ENCODE measurements at places on chromosomes 6 and 20. TPM values are rescaled to one million over a fixed set of nuclear protein-coding genes. Genes with fewer than 3 reads are reported as not detected.
A peak's percentile ranks its signal among the peaks of the same experiment; 100 is the strongest.

DNA sequence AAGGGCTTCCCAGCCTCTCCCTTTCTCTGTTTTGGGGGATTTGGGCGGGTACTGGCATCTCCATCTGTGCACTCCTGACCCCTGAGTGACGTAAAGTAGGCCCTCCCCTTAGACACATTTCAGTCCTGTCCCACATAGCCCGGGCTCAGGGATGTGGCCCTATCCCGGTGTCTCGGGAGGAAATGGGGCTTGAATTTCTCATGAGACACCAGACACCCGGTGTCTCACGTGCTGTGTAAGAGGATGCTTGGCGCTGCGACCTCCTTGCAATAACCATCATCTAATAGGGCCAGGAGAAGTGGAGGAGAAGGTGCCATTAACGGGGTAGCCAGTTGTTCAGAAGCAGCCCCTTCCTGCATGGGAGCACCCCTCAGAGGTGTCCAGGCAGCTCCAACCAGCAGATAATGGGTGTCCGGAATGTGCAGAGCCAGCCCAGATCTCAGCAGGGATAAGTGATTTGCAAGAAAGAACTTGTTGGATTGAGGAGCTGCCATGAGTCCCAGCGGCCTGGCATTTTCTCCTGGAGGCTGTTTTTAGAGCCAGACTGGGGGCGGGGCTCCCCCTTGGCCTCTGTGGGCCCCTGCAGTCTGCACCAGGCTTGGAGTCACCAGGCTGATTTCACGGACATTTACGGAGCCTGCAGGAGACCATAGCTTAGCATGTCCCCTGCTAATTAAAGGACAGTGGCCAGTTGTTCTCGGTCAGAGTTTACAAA, 372.0 kb downstream of the PREX1 start:
- DNase-seq: no peak

DNA sequence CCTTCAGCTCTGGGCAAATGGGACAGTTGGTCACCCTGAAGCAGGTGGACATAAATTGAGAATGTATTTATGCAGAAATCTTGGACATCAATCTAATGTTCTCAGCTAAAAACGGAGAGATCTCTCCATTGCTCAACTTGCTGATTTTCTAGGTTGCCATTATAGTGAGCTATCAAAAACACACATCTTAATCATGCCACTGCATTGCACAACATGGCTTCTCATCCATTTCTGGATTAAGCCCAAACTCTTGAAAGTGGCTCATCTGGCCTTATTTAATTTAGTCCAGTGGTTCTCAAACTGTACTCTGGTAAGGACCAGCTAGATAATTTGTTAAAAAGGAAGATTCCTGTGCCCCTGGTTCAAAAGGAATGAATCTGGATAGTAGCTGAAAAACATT, 324.9 kb upstream of the CITED2 start:
- peak; percentile 65 for DNase-seq

GRCh38 chr6:128882560-128882959, 378 bp upstream of the LAMA2 start:
- peak; percentile 2 for DNase-seq

GRCh38 chr20:46764068-46764467, 54.6 kb downstream of the SLC2A10 start:
- no peak for DNase-seq

DNA sequence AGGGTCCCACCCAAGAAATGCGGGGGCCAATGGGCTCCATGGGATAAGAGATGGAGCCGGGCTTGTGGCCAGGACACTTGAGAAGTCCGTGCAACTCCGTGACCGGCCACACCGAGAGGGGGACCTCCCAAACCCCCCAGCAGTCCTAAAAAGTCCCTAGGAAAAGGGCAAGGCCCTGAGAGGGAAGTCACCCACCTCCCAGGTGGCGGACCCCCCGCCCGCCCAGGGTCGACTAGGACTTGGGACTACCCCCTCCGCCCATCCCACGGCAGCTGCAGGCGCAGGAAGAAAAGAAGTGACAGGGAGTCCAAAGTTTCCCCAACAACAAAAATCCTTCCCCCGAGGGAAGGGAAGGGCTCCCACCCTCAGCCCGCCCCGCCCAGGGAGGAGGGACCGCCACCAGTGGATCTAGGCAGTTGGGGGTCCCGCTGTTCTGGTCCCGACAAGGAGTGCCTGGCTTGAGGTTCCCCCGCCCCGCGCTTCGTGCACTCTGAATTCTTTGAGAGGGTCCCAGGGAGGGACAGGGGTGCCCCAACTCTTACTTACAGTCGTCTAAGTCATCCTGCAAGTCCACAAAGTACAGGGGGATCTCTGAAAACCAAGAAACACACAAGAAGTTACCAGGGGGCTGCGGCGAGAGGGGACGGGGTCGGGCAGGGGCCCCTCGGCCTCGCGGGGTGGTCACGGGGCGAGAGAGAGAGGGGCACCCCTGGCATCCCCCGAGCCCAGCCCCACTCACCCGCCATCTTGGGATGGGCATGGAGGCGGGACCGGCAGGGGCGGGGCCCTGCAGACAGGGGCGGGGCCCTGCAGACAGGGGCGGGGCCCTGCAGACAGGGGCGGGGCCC, 611 bp upstream of the RAB22A start:
- peak; percentile 46 for DNase-seq

- DNase-seq: peak; percentile 1
These were observed 1226.1 kb downstream of the GRIK2 start for GRCh38 chr6:102619585-102619984.

Gene CRISP2
- total RNA-seq: not detected

DNA sequence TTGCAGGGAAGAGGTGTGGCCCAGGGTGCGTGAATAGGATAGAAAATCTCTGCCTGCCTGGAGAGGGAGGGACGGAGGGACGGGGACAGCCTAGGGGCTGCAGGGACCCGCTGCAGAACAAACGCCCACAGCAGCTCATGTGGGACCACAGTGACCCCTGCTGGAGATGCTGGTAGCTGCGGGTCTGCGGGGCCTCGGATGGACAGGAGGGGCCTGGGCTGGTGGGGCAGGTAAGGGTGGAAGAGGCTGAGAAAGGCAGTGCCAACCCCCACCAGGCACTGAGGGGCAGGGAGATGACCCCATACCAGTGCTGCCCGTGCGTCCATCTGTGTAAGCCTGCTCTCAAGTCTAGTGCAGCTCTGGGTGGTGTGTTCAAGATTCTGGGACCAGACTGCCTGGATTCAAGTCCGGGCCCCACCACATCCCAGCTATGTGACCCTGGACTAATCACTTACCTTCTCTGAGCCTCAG, 39.4 kb downstream of the KIAA1755 start:
- peak; percentile 52 for DNase-seq

DNA sequence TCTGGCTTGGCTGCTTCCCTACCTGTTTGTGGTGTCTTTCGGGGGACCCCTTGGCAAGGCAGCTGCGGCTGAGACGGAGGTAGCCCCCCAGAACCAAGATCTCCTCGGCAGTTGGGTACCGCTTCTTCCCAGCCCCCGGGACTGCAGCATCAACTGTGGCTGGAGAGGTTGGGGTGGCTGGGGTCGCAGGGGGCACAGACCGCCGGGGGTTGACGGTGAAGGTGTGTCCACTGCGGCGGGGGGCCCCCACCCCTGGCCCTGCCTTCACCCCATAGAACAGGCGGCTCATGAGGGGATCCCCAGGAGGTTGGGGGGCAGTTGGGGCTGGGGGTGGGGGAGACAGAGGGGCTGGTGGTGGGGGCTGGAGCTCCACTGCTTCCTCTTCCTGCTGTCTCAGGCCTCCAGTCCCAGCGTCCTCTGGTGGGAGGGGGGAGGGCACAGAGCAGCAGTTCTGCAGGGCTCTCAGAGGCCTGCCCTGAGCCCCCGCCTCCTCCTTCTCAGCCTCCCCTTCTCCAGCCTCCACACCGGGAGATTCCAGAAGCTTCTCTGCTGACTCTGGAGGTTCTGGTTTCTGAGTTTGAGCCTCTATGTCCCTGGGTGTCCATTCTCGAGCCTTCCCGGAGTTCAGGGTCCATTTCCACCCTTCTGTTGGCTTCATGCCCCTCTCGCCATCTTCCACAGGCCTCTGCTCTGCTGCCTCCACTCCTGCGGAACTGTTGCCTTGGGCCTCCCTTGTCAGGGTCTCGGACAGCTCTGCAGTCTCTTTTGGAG, 1.9 kb downstream of the PPP1R18 start:
- peak; percentile 44 for DNase-seq

DNA sequence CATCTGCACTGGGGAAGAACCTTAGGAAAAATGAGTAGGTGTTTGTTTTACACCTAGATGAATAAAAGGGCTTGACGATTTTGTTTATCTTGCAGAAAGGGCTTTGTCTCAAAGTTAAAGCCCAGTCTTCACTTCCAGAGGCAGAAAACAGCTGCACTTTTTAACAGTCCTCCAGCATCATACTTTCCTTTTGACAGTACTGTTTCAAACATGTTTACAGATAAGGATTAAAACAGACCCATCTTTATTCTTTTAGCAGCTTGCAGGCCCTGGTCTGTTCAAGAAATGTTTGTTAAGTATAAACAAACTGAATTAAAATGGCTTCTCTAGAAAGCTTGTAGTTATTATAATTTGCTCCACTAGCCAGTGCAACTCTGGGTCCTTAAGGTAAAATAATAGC, 374.2 kb downstream of the EPHA7 start:
- no peak for DNase-seq

Gene FILIP1
- under 0.01 TPM for total RNA-seq

DNA sequence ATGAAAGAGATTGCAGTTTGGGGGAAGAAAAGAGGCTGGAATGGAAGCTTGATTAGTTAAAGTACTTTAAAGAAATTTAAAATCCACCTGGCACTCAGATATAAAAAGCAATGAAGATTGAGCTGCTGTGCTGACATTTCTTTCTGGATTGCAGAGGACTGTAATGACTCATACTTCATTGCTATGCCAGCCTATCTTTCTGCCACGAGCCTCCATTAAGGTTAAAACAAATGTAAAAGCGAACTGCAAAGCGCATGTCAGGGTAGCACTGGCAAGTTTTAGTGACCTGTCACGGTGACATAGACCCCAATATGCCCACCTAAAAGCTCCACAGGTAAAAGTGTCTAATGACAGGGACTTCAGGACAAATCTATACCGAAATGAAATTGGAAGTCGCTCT, 449.6 kb downstream of the C6orf118 start:
- no peak for DNase-seq

GRCh38 chr6:159931112-159931511, 37.8 kb upstream of the IGF2R start:
- no peak for DNase-seq

DNA sequence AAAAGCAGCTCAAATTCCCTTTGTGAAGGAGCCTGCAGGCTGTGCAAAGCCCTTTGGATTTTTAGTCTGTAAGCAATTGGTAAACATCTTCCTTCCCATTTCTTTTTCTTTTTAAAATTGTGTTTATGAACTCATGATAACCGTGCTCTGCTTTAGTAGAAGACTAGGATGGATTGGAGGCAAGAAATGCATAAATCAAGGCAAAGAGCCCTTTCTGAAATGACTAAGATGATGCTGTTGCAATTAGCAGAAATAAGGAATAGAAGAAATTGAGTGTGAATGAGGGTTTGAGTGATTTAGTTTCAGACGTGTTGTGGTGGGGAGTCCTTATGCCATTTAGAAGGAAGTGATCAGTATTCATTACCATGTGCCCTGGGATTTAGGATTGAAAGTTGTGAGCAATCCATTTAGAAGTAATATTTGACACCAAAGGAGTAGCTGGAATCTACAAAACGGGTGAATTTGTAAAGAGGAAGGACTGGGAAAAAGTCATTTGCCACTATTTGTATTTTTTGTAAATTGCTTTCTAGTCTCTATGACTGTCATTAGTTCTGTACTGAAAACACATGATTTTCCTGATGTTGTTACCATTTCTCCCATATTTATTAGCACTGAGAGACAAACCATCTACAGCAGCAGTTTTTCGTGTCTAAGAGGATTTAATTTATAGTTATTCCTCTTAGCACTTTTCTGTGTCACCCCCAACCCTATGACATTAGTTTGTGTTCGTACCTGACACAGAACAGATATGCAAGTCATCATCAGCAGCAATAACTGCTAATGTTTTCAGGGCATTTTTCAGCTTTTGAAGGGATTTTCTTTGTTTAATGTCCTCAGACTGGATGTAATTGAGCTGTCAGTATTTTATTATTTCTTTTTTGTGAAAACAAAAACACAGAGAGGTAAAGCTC, 265.0 kb downstream of the UTRN start:
- no peak for DNase-seq

DNA sequence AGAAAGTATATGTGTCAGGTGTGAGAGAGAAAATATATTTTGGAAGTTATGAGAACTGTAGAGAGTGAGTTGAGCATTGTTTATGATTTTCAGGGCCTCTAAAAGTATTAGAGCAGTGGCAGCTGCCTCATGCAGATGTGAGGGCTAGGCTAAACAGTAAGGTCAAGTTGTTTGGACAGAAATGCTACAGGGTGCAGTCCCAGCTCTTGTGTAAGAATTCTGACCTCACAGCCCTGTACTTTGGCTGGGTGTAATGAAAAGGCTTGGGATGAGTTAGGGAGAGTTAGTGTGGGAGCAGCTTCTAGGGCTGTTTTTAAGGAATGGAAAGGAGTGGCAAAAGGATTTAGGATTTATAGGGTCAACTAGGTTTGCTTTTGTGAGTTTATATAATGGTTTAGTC, 764.8 kb upstream of the ADGRB3 start:
- DNase-seq: no peak

- no peak for DNase-seq
These were observed 46.5 kb downstream of the PLEKHG1 start for GRCh38 chr6:150646228-150646627.

DNA sequence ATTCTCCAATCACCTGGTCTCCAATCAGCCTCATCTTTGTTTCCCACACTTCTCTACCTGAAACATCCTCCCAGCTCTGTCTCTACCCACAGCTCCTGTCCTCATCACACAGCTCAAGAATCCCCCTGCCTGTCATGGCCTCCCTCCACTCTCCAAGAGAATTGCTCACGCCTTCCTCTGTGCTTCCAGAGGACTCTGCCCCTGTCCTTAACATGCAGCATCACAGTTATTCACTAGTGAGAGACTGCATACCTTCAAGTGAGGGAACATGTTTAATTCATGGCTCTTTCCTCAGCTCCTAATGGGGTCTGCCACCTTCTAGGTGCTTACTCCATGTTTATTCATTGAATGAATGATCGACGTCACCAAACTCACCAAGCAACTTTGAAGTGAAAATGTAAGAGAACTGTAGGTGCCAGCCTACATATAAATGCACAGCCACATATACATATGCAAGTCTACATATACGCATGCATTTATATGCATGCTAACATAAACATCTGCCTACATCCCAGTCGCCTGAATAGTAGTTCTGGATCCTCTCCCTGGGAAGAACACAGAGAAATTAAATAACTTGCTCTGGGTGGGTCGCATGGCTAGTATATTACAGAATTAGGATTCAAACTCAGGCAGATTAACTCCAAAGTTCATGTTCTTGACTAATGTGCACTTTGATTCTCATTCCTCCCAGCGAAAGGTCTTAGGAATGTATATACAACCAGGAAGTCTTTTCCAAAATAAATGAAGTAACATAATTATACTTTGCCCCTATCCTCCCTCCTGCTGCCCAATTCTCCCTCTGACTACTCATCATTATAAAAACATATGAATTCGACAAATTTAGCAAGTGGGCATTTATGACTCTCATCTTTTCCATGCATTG, 295.6 kb downstream of the MAFB start:
- DNase-seq: no peak

GRCh38 chr6:98395610-98396166, 438.7 kb upstream of the POU3F2 start:
- no peak for DNase-seq
